ENCODE measurements at places on chromosomes 7 and 10. TPM values are rescaled to one million over a fixed set of nuclear protein-coding genes. Genes with fewer than 3 reads are reported as not detected.

The CNPY1 gene
- not detected for polyA plus RNA-seq

DNA sequence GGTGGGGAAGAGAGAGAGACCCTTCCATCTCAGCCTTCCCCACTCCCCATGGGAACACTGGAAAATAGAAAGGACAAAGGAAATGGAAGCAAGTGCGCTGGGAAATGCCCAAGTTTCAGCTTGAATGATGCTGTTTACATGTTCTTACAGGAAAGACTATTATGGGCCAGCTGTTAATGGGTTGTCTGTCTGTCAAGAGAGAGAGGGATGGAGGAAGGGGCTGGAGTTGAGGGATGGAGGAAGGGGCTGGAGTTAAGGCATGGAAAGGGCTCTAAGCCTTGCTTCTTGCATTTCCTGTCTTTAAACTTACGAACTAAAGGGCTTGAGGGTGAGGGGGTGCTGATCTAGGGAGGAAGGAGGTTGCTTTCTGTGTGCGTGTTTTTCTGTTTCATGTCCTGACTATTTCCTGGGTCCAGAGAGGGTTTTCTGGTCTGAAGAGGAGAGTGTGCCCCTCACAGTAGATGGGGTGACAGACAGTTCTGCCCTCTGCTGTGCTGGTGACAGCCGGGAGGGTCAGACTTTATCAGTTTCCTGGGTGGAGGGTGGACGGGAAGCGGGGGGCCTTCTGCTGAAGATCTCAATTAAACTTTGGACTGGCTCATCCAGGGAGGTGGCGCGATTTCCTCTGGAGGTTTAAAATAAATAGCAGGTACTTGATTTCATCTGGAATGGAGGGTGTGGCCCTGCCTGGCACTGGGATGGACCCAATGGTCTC lies 30.5 kb downstream of the GRK5 start:
- H3K4me1 ChIP-seq = peaks cover 47% of the 10 kb centered on the region
- no peaks in the 10 kb centered on the region for H3K27me3 ChIP-seq
- DNase-seq = no peak
- no peaks in the 10 kb centered on the region for H3K36me3 ChIP-seq
- peak overlapping the region; percentile 63 for H3K27ac ChIP-seq
- H3K4me3 ChIP-seq = no peak overlapping the region

GRCh38 chr10:115209133-115209532 lies 116.0 kb downstream of the ATRNL1 start:
- no peak for DNase-seq
- no peaks in the 10 kb centered on the region for H3K36me3 ChIP-seq
- H3K4me3 ChIP-seq = no peak overlapping the region
- no peaks in the 10 kb centered on the region for H3K4me1 ChIP-seq
- no peak overlapping the region for H3K27ac ChIP-seq

The SPDYE16 gene
- 0.08 TPM for polyA plus RNA-seq

- H3K4me1 ChIP-seq = no peaks in the 10 kb centered on the region
- DNase-seq = no peak
- no peak overlapping the region for H3K27ac ChIP-seq
- H3K36me3 ChIP-seq = no peaks in the 10 kb centered on the region
Observed at GRCh38 chr7:157464971-157465886, 128.4 kb downstream of the DNAJB6 start.

DNA sequence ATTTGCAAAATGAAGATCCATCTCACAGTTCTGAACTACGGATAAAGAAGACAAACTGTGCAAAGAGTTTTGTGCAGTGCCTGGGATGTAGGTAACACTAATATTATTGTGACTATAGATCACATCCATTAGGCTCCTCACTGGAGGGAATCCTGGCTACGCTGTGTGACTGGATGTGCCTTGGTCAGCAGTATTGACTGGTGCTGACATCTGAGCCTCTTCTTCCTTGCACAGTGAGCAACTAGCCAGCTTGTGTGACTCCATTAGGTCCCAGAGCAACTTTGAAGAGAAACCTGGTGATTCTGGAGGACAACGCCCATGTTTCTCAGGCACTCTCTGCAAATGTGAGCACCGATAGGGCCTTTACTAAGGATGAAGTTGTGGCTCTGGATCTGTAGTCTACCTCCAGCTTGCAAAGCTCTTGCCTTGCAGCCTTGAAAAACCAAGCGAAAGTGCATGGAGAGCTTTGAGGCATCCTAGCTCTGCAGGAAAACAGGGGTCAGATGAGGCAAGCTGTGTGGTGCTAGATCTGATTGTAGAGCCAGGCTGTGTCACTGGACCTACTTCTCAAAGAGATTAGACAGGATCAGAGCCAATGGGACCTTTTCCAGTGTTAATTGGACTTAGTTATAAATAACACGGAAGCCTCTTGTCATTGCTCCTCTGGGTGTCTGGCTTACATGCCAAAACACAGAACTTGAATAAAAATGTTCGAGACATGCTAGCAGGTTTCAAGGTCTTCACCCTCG lies 303.6 kb upstream of the LYZL1 start:
- H3K36me3 ChIP-seq = no peaks in the 10 kb centered on the region
- no peaks in the 10 kb centered on the region for H3K27me3 ChIP-seq
- H3K27ac ChIP-seq = no peak overlapping the region
- H3K4me1 ChIP-seq = no peaks in the 10 kb centered on the region

Measured in heart left ventricle (tissue), 16 donors.